Spleen (tissue), 13 donors: ENCODE measurements at places on chromosomes 12 and 14. TPM values are rescaled to one million over a fixed set of nuclear protein-coding genes. Genes with fewer than 3 reads are reported as not detected.
A peak's percentile ranks its signal among the peaks of the same experiment; 100 is the strongest.

Gene METTL1
- total RNA-seq: 9.9 TPM

Gene ASB2
- 14.9 TPM for total RNA-seq

Gene GOLT1B
- 29.2 TPM for total RNA-seq

Gene GLIPR1L2
- total RNA-seq: 0.46 TPM

- no peak for DNase-seq
- H3K36me3 ChIP-seq: no peaks in the 10 kb centered on the region
- H3K27me3 ChIP-seq: no peaks in the 10 kb centered on the region
- H3K4me3 ChIP-seq: no peak overlapping the region
- H3K27ac ChIP-seq: no peak overlapping the region
These were observed 276.2 kb downstream of the EMP1 start for GRCh38 chr12:13472690-13473089.

DNA sequence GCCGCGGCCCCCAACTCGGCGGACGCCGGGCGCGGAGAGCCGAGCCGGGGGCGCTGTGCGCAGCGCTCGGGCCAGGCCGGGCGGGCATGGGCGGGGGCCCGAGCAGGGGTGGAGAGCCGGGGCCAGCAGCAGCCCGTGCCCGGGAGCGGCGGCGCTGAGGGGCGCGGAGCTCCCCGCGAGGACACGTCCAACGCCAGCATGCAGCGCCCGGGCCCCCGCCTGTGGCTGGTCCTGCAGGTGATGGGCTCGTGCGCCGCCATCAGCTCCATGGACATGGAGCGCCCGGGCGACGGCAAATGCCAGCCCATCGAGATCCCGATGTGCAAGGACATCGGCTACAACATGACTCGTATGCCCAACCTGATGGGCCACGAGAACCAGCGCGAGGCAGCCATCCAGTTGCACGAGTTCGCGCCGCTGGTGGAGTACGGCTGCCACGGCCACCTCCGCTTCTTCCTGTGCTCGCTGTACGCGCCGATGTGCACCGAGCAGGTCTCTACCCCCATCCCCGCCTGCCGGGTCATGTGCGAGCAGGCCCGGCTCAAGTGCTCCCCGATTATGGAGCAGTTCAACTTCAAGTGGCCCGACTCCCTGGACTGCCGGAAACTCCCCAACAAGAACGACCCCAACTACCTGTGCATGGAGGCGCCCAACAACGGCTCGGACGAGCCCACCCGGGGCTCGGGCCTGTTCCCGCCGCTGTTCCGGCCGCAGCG lies 639 bp downstream of the FZD10 start:
- H3K27ac ChIP-seq: no peak overlapping the region
- H3K27me3 ChIP-seq: peaks cover 37% of the 10 kb centered on the region
- H3K36me3 ChIP-seq: no peaks in the 10 kb centered on the region
- peaks cover 17% of the 10 kb centered on the region for H3K4me1 ChIP-seq
- H3K4me3 ChIP-seq: peak overlapping the region; percentile 28
- DNase-seq: no peak

DNA sequence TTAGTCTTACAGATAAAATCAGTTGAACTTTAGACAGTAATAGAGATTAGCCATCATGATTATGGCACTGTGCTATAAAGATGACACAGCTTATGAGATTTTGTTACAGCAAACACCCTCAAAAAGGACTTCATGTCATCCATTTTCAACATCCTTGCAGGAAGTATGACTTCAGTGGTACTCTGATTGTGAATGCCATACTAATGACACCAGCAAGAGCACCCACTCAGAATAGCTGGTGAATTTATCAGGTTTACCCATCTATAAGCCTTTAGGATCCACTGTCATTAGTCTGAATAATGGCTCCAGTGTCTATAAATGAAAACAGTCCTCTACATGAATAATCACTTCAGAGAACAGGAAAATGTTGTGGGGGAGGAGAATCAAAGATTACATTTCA lies 615.2 kb downstream of the RPS29 start:
- no peaks in the 10 kb centered on the region for H3K27me3 ChIP-seq
- H3K27ac ChIP-seq: no peak overlapping the region
- H3K4me3 ChIP-seq: no peak overlapping the region
- DNase-seq: no peak
- H3K4me1 ChIP-seq: no peaks in the 10 kb centered on the region
- H3K36me3 ChIP-seq: no peaks in the 10 kb centered on the region

GRCh38 chr12:132133952-132134652 lies 10.0 kb downstream of the DDX51 start:
- DNase-seq: peak; percentile 69
- no peaks in the 10 kb centered on the region for H3K27me3 ChIP-seq
- no peak overlapping the region for H3K27ac ChIP-seq
- no peak overlapping the region for H3K4me3 ChIP-seq

- peak; percentile 85 for DNase-seq
- H3K4me3 ChIP-seq: peak overlapping the region; percentile 97
- no peaks in the 10 kb centered on the region for H3K36me3 ChIP-seq
- peak overlapping the region; percentile 99 for H3K27ac ChIP-seq
- peaks cover 86% of the 10 kb centered on the region for H3K4me1 ChIP-seq
- H3K27me3 ChIP-seq: no peaks in the 10 kb centered on the region
These were observed 9.6 kb downstream of the PTPN6 start for GRCh38 chr12:6960593-6961277.

GRCh38 chr12:121009741-121010140 lies 6.5 kb downstream of the C12orf43 start:
- DNase-seq: no peak
- no peaks in the 10 kb centered on the region for H3K27me3 ChIP-seq
- peaks cover 1% of the 10 kb centered on the region for H3K4me1 ChIP-seq
- no peak overlapping the region for H3K27ac ChIP-seq

- H3K36me3 ChIP-seq: no peaks in the 10 kb centered on the region
- H3K4me1 ChIP-seq: no peaks in the 10 kb centered on the region
- H3K27me3 ChIP-seq: no peaks in the 10 kb centered on the region
- no peak overlapping the region for H3K4me3 ChIP-seq
These were observed 37.6 kb downstream of the SPATA7 start for GRCh38 chr14:88422919-88423650.

DNA sequence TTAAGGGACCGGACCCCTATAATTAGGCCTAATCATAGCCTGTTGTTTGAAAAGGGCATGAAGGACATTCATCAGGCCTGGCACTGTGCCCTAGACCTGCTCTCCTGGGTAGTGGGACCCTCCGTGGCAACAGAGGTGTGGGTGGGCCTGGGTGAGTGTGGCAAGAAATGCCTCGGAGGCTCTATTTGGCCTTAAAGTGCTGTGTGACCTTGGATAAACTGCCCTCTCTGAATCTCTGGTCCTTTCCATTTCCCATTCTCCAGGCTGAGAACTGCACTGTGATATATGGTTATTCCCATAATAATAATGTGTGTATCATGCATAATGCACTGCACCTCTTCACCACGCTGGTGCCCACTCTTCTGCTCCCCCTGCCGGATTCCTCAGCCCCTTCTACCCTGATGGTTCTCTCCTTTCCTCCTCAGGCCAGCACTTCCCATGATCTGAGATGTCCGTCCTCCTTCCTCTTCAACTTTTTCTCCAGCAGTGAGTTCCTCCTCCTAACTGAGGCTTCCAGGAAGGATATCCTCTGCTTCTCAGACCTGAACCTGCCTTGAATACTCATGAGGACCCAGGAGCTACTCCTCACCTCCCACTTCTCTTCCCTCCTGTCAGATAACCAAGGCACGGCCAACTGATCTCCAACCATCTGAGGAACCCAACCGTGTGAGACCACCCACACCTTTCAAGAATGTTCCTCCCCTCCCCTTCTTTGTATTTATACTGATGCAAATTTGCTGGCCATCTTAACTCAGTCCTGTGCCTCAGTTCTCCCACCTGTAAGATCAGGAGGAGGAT lies 111.0 kb upstream of the PZP start:
- no peak overlapping the region for H3K27ac ChIP-seq
- no peaks in the 10 kb centered on the region for H3K4me1 ChIP-seq
- no peak for DNase-seq
- H3K27me3 ChIP-seq: no peaks in the 10 kb centered on the region

GRCh38 chr12:109950625-109951024 lies 45.5 kb downstream of the GIT2 start:
- H3K4me3 ChIP-seq: no peak overlapping the region
- H3K27me3 ChIP-seq: no peaks in the 10 kb centered on the region
- peaks cover 77% of the 10 kb centered on the region for H3K36me3 ChIP-seq

DNA sequence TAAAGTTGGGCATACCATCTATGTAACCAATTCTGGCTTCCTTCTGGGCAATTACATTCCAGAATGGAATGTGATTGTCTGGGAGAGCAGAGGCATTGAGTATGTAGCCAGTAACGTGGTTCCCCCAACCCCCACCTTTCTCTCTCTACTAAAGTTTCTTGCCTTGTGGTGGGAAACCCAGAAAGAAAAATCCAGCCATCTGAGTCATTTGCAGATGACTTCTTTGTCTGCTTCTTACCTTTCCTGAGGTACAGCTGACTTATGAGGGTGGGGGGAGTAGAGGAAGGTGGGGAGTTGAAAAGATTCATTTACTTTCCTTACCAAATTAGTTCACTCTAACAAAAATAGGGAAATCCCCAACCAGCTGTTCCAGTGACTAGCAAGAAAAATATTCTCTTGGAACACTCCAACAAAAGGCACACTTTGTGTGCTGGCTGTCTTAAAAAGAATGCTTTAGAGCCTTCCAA lies 112.1 kb upstream of the FRMD6 start:
- H3K27ac ChIP-seq: no peak overlapping the region
- no peak overlapping the region for H3K4me3 ChIP-seq
- DNase-seq: no peak
- H3K36me3 ChIP-seq: no peaks in the 10 kb centered on the region
- peaks cover 10% of the 10 kb centered on the region for H3K27me3 ChIP-seq

DNA sequence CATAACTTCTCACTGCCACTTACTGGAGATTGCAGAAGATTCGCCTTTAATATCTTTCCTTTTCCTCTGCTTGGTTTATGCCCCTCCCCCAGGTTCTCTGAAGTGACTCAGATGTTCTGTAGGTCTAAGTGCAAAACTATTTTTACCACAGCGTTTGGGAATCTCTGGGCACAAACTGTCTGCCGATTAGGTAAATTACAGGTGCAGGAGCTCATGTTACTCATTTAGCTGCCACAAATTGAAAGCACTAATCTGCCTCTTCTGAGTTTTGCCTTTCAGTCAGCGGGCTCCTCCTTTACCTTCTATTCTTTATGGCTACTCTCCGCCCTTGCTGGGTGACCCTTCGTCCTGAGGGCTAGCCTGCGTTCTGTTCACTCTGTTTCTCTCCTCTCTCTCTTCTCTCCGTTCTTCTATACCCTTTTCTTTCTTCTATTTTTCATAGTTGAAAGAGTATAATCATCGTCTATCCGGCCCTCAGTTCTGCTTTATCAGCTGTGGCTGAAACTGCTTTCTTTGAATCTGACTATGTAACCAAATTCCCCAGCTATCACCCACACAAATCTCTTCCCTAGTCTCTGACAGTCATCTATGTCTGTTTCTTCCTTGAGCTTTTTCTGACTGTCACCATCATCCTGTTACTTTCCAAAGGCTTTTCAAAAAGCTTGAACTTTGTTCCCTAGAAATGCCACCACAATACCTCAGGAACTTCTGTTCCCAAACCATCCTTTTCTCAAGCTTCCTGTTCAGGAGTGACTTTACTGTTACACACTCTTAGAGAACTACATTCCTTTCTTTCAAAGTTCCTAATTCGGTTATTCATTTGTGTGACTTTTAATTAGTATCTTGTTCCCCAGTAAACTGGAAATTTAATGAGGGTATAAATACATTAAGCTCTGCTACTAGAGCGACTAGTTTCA lies 4.3 kb upstream of the MYF6 start:
- no peak for DNase-seq
- H3K27me3 ChIP-seq: peaks cover 11% of the 10 kb centered on the region
- no peak overlapping the region for H3K27ac ChIP-seq
- no peaks in the 10 kb centered on the region for H3K36me3 ChIP-seq
- H3K4me3 ChIP-seq: no peak overlapping the region
- peaks cover 1% of the 10 kb centered on the region for H3K4me1 ChIP-seq

GRCh38 chr12:105738051-105738450 lies 400.7 kb downstream of the NUAK1 start:
- H3K4me3 ChIP-seq: no peak overlapping the region
- H3K4me1 ChIP-seq: no peaks in the 10 kb centered on the region
- DNase-seq: no peak
- no peak overlapping the region for H3K27ac ChIP-seq
- H3K27me3 ChIP-seq: no peaks in the 10 kb centered on the region

GRCh38 chr12:51726931-51727330 lies 121.6 kb downstream of the FIGNL2 start:
- no peak overlapping the region for H3K27ac ChIP-seq
- no peak overlapping the region for H3K4me3 ChIP-seq
- DNase-seq: no peak
- peaks cover 7% of the 10 kb centered on the region for H3K36me3 ChIP-seq
- no peaks in the 10 kb centered on the region for H3K27me3 ChIP-seq
